ENCODE measurements at places on chromosomes 16 and 17. TPM values are rescaled to one million over a fixed set of nuclear protein-coding genes. Genes with fewer than 3 reads are reported as not detected.
A peak's percentile ranks its signal among the peaks of the same experiment; 100 is the strongest.

DNA sequence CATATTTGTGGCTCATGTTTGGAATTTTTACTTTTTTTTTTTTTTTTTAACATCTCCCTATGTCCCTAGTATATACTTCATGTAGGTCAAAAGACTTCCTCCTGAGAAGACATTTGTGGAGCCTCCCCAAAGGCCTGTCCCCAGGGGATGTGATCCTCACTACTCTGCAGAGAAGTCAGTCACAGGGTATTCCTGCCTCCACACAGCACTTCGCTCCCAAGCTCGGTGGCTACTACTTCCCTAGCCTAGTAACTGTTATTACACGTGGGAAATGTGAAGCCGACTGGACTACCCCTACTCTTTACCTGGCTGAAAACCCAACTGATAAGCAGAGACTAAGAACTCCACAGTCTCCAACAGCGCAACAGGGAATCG is 116.8 kb downstream of the HIC1 start:
- DNase-seq, result no peak

DNA sequence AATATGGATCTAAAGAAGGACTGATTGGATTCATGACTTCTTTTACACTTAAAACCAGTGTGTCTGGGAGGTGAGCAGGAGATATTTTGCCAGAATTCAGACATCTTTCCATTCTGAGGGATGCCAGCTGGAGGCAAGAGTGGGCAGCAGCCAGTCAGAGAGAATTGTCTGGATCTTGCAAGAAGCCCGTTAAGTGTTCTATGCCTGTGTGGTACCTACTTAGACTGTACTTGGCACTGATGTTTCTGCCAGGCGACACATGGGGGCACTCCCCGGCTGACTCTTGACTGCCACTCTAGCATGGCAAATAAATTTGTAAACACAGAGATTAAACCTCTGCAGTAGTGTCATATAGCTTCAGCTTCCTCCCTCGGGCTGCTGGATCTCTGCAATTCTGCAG is 247.7 kb downstream of the UTP18 start:
- no peak for DNase-seq

- DNase-seq, result no peak
Measured at GRCh38 chr16:84607694-84608093, 10.2 kb downstream of the COTL1 start.

- no peak for DNase-seq
Measured at GRCh38 chr16:75942351-75942750, 216.1 kb upstream of the CPHXL start.

DNA sequence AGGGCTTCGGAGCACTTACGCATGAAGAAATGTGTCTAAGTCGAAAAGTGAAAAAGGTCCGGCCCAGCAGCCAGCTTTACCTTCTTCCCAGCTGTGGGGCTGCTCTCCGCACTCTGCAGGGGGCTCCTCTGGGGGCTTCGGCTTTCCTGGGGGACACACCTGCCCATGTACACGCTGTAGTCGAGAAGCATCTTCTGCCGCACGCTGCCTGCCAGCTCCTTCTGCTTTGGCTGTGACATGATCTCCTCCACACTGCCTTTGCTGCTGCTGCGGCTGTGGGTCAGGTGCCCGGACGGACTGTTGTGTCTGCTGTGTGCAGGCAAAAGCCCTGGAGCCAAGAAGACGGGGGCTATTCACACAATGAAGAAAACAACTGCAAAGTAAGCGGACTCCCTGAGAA is 58.1 kb upstream of the ERN1 start:
- no peak for DNase-seq

GRCh38 chr16:2420035-2420434 is 9.2 kb upstream of the CCNF start:
- no peak for DNase-seq

DNA sequence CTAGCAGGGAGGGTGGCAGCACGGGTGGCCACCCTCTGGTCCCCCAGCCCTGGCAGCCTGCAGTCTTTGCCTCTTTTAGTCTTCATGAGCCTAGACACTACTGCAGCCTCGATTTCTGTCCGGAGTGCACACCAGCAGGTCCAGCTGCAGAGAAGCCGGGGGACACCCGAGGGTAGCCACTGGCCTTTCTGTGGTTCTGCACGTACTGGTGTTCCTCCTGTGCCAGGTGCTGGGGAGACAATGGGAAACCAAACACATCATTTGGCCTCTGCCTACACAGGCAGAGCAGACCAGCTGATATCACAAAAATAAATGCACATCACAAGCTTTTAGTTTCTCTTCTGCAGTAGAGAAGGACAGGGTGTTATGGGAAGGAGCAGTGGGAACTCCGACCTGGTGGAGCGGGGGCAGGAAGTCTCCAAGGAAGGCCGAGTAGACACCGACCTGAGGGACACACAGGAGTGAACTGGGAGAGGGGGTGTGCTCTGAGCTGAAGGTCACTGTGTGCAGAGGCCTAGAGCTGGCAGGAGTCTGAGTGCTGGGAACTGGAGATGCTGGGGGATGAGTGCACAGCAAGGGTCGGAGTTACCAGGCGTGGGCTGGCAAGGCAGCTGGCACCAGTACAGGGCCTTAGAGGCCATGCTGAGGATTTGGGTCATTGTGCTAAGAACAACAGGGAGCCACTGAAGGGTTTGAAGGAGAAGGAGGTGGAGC is 23.1 kb downstream of the GPT2 start:
- DNase-seq, result no peak

DNA sequence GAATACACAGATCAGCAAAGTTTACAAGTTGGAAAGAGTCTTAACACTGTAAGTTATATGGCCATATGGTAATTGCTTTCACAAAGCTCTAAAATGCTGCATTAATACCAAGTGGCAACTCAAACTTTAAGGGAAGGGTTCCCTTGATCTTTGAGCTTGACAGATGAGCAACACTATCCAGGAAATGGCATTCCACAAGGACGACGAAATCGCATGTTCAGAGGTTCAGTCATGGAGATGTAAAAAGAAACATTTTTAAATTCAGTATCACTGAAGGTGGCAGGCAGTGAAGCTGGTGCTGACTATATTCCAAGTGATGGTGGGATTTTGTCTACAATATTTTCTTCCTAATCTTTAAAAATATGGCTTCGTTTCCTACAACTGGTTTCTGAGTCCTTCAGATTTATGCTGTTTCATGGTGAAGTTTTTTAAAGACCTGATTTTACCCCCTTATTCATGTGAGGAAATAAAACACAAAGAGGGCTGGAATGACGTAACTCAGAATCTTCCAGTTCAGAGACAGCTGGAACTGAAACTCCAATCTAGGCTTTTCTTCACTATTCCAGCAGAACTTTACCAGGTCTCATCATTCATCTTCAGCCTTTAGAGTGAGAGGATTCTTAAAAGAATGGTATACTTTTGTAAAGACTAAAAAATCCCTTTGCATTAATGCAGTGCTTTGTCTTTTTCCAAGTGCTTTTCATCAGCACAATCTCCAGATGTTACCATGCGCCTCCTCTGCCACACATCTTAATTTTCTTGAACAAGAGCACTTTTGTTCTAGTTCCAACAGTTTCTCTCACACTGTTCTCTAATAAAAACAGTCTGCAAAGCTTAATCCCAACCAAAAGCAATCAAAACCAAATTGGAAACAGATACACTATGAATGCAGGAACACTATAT is 20.2 kb downstream of the CHCT1 start:
- no peak for DNase-seq

GRCh38 chr16:50428116-50428515 is 59.3 kb upstream of the BRD7 start:
- DNase-seq, result no peak

- DNase-seq, result no peak
Measured at GRCh38 chr16:31348579-31348978, 6.4 kb upstream of the ITGAX start.

DNA sequence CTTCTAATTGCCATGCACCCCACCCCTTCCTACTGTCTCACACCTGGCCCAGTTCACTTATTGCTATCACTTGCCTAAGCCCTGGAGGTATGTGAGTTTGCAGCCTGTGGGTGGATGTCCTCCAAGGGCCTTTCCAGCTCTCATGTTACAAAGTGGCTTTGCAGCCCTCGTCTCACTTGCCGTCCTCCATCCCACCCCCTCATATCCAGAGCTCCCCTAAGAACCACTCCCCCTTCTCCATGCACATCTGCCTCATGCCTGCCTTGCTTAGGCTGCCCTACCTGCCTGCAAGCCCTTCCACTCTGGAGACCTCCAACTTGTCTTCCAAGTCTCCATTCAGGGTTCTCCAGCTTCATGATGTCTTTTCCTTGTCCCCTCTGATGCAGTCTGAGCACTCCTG is 119.4 kb upstream of the NLRP1 start:
- no peak for DNase-seq

GRCh38 chr17:20073055-20073979 is 64.2 kb downstream of the SPECC1 start:
- DNase-seq, result no peak

- DNase-seq, result no peak
Measured at GRCh38 chr17:65158041-65158440, 20.9 kb downstream of the RGS9 start.

DNA sequence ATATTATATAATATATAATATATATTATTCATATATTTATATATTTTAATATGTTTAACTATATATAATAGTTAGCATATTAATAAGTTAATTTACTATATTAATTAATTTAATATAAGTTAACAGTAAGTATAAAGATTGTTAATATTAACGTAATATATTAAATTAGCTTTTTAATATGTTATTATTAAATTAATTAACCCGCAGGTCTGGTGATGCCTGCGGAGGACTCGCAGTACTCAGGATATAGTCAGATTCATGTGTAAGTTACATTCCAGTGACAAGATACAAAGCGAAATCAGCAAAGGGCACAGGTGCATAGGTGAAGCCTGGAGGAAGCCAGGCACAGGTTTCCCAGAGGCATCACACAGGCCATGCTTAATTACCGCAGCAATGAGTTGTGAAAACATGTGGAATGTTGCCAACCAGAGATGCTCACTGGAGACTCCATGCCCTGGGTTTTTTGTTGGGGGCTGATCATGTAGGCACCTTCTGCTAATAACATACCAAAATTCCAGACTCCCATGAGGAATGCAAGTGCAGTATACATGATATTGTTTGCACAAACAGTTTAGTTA is 130.4 kb upstream of the MPHOSPH6 start:
- DNase-seq, result no peak

DNA sequence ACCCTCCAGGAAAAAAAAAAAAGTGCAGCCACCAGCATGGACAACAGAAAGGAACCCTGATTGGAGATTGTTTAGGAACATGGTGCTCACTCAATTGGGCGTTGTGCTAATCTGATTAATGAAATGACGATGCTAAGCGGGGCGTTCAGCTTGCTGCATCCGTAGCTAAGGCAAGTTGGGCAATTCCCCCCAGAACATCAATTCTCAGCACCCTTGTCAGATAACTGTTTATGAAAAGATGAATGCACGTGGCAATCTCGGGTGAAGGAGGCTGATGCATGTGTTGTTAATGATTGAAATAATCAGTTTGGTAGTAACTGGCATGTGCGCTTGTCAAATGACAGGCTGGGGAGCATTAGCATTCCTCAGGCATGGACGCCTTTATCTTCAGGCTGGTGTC is 57.0 kb downstream of the HS3ST3A1 start:
- no peak for DNase-seq

GRCh38 chr17:4420692-4421131 is 13.0 kb upstream of the SPNS3 start:
- peak; percentile 64 for DNase-seq

DNA sequence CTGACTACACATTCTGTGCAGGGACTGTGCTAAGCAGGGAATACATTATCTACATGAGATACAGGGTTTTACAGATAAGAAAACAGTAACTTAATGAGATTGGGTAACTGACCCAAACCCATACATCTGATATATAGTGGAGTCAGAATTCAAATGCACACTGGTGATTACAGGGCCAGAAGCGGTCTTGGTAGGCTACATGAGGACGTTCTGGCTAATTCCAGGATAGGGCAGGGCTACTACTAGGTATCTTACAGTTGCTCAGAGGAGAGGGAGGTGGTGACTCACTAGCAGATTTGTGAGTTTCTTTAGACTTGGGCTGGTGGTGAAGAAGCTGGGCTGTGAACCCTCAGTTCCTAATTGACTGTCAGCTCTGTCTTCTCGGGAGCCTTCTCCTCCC is 21.4 kb downstream of the TRIM16 start:
- DNase-seq, result no peak

GRCh38 chr16:25037221-25037620 is 22.1 kb upstream of the ARHGAP17 start:
- no peak for DNase-seq

- DNase-seq, result no peak
Measured at GRCh38 chr16:17368951-17369350, 101.8 kb downstream of the XYLT1 start.

GRCh38 chr16:8958344-8959167 is 5.2 kb downstream of the USP7 start:
- DNase-seq, result no peak

DNA sequence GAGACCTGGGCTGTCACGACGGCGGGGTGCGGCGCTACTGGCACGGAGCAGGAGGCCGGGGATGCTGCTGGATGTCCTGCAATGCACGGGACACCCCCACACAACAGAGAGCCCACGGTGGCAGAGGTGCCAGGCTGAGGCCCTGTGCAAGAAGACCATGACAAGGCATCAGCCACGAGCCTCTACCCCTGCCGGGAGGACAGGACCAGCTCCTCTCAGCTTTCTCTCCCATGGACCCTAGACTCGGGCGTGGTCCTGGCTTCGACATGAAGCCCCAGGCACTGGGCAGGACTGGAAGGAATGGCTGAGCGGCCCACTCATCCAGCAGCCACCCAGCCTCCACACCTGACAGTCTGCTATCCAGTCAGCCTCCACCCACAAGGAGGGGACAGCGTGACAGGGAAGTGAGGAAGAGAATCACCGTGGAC is 25.6 kb downstream of the SLC7A5 start:
- DNase-seq, result no peak

The SMG1 gene
- polyA plus RNA-seq, result 60.6 TPM

The ABCC11 gene
- polyA plus RNA-seq, result 0.22 TPM

The OR3A3 gene
- polyA plus RNA-seq, result 0.06 TPM

The MYL4 gene
- 4.0 TPM for polyA plus RNA-seq

The MEIOB gene
- 1.3 TPM for polyA plus RNA-seq

The PCTP gene
- polyA plus RNA-seq, result 29.2 TPM

The WFIKKN1 gene
- 2.0 TPM for polyA plus RNA-seq

The ARL5C gene
- polyA plus RNA-seq, result 0.17 TPM

The KRTAP1-1 gene
- not detected for polyA plus RNA-seq

The FSCN2 gene
- 2.4 TPM for polyA plus RNA-seq

The SSTR5 gene
- 0.13 TPM for polyA plus RNA-seq

The TMEM231 gene
- polyA plus RNA-seq, result 24.9 TPM

The RNPS1 gene
- polyA plus RNA-seq, result 194 TPM

The KRTAP4-4 gene
- not detected for polyA plus RNA-seq

The TBC1D3K gene
- not detected for polyA plus RNA-seq

The CTRB1 gene
- not detected for polyA plus RNA-seq

The MYH11 gene
- 9.9 TPM for polyA plus RNA-seq

The HSPB9 gene
- polyA plus RNA-seq, result 0.12 TPM

The MYH13 gene
- polyA plus RNA-seq, result 0.17 TPM
